Stimulated activated naive B cell treated with anti-CD40 and anti-IgM and Interleukin-4, amounts not matched to agents 10 μg/mL and 1 μg/mL and 100 μg/mL, for 72 hours (primary cell): ENCODE measurements at places on chromosomes 13 and 19.

DNA sequence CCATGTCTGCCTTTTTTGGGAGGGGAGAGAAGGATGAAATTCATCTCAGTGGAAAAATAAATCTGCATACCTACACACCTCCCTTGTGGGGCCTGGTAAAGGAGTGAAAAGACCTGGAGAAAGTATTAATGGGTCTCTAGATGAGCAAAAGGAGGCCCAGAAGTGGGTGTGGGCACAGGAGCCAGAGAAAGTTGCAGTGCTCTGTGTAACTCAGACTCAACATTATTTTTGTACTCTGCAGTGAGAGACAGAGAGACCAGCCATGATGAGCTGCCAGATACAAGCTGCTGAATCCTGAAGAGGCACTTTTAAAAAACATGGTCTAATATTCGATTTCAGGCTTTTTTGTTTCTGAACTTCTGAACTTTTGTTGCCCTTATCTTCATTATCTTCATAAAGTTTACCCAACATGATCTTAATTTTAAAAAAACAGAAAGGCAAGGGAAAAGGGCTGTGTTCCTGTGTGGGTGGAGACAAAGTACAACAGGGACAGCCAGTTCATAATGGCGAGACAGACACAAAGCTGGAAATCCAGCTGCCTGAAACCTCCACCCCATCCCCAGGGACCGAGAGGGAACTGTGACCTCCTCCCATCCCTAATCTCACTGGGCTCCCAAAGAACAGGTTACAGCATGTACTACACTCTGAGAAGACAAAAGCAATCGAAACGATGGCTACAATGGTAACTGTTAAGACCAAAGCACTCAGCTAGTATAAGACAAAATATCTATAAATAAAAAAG, 77.2 kb downstream of the KLF12 start:
- DNase-seq = no peak

GRCh38 chr13:109393045-109393444, 393.3 kb downstream of the IRS2 start:
- no peak for DNase-seq

DNA sequence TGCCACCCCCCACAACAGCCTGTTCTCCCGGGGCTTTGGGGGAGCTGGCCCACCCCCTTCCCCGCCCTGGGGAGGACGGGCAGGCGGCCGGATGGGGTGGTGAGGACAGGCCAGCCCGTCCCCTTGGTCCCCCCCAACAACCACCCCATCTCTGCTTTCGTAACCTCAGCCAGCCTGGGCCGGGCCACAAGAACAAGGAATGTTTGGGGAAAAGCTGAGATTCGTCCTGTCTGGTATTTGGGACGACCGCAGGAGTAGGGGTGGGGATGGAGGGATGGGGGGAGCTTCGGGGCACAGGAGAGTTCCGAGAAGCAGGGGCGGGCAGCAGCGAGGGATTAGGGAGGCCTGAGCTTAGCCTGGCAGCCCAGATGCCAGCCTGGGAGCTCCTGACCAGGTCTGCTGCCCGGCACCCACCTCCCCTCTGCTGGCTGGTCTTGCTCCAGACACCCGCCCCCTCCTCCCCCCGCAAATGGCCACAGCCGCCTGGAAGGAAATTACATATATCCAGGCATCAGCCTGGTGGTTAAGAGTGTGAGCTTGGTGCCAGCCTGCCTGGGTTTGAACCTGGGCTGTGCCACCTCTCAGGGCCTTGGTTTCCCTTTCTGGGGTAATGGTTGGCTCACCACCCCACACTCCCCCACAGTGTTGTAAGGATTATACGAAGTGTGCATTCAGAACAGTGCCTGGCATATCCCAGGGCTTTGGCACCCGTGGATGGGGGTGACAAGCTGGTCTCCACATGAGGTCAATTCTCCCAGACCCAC, at the start of gene PODNL1:
Gene PODNL1, minus strand, starts transcription at position 117 of the 764 bp plus-strand sequence. CDS start 236 bp downstream, outside the sequence.
- DNase-seq = no peak

- no peak for DNase-seq
Observed at GRCh38 chr19:42409477-42409876, 17.7 kb downstream of the LIPE start.

GRCh38 chr13:20206065-20206697, 13.4 kb upstream of the GJB2 start:
- DNase-seq = no peak

DNA sequence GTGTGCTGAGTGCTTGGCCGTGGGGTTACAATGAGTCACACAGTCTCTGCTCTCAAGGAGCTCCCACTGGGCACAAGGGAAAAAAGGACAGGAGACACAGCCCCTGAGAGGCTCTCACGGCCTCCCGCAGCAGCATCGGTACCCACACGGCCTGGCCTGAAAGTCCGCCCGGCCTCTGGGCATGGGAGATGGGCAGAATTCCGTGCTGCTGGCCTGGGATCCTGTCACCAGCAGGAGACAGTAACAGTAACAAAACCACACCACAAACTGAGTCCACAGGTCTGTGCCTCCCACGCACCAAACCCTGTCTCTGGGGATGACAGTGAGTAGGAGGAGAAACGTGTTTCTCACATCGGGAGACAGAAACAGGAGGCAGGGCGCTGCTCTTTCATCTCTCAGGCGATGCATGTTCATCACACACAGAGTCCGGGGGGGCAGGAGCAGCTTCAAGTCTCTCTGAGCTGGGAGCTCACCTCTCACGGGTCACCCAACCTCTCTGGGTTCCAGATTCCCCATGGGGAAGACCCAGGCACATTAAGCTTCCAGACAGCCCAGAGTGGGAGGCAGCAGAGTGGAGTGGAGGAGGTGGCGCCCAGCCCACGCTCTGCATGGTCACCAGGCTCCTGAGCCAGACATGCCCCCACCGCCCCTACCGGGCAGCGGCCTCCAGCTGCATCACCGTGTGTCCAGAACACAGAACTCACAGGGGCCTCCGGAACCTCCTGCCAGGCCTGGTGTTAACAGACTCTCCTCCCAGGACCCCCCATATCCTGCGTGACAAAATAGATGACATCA, 124.7 kb upstream of the VSTM2B start:
- no peak for DNase-seq

DNA sequence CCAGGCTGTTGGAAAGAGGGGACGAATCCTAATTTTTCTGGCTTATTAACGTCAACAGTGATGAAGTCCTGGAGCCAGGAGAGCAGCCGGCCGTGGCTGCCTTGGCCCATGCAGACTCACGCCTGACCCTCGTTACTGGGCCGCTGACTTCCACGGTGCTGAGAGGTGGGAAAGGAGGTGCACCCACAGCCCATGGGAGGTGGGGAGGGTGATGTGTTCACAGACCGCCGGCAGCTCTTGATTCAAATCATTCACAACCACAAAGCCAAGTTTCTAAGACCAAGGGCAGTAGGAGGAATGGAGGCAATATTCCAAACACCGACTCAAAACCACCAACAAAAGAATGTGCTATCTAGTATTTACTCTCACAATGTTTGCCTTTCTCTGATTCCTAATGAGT, 24.3 kb downstream of the COL4A2 start:
- no peak for DNase-seq

GRCh38 chr19:38676023-38676877, 28.8 kb downstream of the ACTN4 start:
- DNase-seq = no peak

- no peak for DNase-seq
Observed at GRCh38 chr13:74819549-74819948, 662.4 kb downstream of the TBC1D4 start.

- DNase-seq = no peak
Observed at GRCh38 chr19:51100601-51101000, 7.6 kb downstream of the CTU1 start.

DNA sequence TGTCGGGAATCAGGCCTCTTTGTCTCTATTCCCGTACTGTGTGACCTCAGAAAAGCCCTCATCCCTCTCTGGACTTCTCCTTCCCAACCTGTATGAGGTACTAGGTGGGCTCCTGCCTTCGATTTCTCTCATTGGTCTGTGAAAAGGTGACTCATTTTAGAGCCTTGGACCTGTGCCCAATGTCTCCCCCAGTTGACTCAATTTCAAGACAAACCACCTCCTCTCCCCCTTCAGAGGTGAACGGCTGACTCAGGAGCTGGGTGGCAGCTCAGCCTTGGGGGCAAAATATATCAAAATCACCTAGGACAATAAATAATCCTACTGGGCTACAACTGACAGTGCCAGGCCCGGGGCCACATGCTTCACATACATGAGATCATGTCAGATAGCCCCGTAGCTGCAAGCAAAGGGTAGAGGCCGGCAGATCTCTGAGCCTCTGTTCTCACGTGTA, 630 bp downstream of the COQ8B start:
- peak; percentile 34 for DNase-seq

DNA sequence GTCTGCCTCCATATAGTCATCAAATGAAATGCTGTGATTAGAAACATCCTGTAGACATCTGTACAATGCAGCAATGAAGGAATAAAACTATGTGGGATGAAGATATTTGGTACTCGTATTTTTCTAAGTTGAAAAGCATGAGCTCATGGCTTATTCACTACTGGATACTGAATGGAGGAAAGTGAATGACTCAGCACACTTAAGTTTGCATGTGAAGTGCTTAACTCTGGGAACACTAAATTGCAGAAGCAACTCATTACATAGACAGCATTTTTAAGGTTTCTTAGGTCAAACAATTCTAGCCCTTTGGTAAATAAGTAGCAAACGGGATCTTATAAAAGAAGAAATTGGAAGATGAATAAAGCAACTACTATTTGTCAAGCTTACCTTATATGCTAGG, 429.0 kb upstream of the MIR17HG start:
- DNase-seq = no peak

- DNase-seq = no peak
Observed at GRCh38 chr19:32219881-32220472, 125.4 kb upstream of the ZNF507 start.

DNA sequence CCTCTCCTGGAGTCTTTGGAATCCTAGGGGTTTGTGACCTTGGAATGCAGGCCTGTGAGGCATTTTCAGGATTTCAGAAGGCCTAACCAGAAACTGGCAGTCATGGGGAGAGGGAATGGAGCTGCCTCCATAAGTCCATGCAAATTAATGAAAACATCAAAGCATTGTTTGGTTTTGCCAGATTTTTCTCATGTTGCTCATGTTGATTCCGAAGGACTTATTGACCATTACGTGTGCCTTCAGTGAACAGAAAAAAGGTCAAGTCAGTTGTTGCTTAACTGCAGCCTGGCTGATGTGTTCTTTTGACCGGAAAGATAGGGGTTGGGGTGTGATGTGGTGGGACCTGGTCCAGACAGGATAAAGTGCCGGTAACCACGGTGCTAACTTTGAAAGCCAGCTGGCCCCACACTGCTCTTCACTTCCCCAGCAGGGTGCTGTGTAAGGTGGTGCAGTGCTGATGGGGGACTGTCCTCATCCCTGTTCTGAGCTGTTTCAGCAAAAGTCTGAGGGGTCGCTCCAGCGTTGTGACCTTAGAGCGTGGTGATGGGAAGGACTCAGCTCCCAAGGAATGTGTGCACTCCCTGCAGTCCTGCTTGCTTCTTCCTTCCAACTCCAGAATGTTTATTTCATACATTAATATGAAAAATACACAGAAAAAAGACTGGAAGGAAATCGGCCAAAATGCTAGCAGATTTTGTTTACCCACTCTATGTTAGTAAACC, 3.5 kb downstream of the RNF113B start:
- no peak for DNase-seq

DNA sequence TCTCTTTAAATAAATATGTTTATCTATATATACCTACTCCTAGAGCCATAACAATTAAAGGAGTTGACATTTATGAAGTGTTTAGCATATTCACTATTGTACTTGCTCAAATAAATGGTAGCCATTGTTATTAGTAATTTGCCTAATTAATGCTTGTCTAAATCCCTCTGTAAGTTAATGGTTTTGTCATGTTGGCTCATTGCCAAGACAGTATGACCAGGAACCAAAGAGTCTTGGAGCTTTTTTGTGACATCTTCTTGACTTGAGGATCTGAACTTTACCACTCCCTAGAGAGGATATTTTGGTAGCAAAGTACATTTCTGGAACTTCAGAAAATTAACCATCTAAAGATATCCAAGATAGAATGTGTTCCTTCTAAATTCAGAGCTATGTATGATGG, 15.5 kb downstream of the FRY start:
- no peak for DNase-seq

- DNase-seq = no peak
Observed at GRCh38 chr13:73702419-73703071, 431.7 kb downstream of the KLF12 start.

GRCh38 chr19:3818466-3818865, 32.3 kb upstream of the MATK start:
- DNase-seq = no peak

DNA sequence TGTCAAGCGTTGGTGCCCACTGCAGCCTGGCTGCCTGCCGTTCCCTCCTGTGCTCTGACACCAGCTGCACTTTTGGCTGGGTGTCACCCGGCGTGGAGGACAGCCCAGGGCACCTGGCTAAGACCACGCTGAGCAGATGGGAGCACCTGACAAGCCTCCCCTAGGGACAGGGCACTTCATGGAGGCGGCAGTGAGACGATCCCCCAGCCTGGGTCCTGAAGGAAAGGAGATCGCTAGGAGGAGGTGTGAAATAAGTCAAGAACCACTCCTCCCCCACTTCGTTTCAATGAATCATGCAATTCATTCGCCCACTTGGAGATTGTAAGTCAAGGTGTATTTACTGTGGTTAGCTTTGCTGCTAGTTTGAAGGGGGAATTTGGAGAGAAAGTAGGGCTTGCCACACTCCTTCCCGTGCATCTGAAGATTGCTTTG, 38.8 kb downstream of the VSTM2B start:
- no peak for DNase-seq
